ENCODE measurements at places on chromosomes 16 and 17.

GRCh38 chr17:56034197-56034635 is 119.1 kb upstream of the ANKFN1 start:
- DNase-seq: no peak

DNA sequence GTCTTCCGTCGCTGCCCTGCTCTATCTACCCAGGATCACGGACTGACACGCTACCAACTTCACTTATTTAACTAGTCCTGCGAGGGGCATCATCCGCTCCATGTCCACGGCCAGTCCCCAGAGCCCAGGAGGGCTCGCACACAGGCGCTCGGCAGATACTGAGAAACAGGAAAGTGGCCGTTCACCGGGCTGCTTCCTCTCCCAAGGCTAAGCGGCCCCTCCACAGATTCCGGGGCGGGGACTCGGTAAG is 388 bp downstream of the OXLD1 start:
- no peak for DNase-seq

- DNase-seq: no peak
Measured at GRCh38 chr16:7304958-7305357, 27.7 kb upstream of the RBFOX1 start.

GRCh38 chr16:20611975-20612481 is 35.9 kb upstream of the ACSM2B start:
- DNase-seq: no peak

DNA sequence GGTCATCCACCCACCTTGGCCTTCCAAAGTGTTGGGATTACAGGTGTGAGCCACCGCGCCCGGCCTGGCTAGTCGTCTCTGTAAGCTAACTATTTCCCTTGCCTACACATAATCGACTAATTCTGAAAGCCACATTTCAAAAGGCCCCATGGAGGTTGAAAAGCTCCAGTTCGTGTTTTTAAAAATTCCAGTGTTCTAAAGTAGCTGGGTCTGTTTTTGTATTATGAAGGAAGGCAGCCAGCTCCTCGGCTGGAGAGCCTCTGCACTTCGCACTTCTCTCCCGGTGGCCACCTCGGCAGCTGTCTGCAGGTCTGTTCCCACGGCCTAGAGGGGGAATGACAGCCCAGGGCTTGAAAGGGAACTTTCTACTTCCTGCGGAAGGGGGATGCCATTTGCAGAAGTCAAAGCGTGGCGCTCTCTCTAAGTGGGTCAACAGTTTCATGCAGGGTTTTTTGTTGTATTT is 16.9 kb downstream of the HASPIN start:
- peak; percentile 63 for DNase-seq

GRCh38 chr17:36862116-36862920 is 75.0 kb upstream of the LHX1 start:
- DNase-seq: no peak

- DNase-seq: no peak
Measured at GRCh38 chr16:75732871-75733270, 6.6 kb upstream of the CPHXL start.

DNA sequence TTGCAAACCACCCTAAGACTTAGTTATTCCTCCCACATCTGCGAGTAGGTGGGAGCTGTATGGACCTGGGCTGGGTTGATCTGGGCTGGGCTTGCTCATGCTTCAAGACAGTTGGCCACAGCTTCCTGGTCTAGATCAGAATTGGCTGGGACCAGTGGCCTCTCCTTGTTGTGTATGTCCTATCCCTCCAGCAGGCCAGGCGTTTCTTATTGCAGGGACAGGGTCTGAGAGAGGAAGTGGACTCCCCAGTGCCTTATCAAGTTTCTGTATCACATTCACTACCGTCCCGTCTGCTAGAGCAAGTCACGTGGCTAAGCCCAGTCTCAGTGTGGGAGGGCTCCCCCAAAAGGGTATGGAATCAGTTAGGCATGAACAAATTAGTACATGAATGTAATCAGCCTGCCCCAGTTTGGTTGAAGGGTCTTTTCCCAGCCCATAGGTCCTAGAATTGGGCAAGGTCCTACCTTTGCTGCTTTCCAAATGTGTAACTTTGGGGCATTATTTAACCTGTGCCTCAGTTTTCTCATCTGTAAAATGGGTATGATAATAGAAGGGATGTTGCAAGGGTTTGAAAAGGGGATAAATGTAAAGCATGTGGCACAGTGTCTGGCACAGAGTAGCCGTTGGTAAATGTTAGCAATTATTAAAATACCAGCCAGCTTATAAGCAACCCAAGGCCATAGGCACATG is 36.0 kb downstream of the NKD1 start:
- DNase-seq: no peak

GRCh38 chr16:35626041-35626440 is 2166.6 kb downstream of the TP53TG3F start:
- DNase-seq: no peak

- no peak for DNase-seq
Measured at GRCh38 chr17:77327181-77327565, 186.4 kb downstream of the SEC14L1 start.

DNA sequence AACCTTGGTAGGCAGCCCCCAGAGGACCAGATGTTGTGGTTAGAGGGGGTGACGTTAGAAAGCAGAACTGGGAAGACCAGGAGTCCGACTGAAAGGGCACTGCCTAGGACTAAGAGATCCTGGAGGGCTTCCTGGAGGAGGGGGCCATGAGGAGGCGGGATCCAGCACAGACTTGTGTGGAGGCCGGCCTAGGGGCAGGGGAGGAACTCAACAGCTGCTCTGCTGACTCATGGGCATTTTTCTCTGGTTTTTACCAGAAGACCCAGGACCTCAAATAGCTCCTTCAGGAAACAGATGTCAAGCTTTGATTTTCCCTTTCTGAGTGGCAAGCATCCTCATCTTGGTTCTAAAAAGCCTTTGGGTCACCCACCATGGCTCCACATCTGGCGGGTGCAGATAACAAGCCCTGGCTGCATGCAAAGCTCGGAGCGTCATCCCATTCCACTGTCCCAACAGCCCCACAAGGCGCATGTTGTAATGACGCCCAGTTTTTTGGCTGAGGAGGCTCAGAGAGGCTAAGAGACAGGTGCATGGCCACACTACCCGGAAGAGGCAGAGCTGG is 29.0 kb downstream of the IL21R start:
- peak; percentile 30 for DNase-seq

DNA sequence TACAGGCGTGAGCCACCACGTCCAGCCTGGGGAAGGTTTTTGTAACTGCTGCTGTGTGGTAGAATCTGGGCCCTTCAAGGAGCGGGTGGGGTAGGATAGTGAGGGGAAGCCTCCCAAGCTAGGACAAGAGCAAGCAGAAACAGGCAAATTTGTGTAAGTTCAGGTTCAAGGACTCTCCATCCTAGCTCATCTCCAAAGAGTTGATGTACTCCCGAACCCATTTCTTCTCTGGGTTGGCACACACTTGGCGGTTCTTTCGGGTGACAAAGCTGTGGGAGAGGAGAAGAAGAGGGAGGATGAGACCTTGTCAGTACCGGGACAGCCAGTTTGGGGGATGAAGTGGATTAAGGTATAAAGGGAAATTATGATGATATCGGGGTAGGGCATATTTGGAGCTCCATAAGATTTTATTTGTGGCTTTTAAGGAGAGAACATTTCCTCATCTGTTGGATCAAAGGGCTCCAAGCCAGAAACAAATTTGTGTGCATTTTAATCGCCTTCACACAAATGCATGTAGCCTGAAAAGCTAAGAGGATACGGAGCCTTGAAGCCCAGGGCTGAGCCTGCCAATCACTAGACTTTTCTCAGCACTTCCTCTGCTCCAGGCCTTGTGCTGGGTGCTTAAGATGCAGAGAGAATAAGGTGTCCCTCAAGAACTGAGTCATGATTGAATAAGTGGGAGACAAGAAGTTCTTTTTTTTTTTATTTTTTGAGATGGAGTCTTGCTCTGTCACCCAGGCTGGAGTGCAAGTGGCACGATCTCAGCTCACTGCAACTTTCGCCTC is 3.7 kb upstream of the HEATR9 start:
- DNase-seq: no peak

- no peak for DNase-seq
Measured at GRCh38 chr17:56030009-56030624, 123.2 kb upstream of the ANKFN1 start.

DNA sequence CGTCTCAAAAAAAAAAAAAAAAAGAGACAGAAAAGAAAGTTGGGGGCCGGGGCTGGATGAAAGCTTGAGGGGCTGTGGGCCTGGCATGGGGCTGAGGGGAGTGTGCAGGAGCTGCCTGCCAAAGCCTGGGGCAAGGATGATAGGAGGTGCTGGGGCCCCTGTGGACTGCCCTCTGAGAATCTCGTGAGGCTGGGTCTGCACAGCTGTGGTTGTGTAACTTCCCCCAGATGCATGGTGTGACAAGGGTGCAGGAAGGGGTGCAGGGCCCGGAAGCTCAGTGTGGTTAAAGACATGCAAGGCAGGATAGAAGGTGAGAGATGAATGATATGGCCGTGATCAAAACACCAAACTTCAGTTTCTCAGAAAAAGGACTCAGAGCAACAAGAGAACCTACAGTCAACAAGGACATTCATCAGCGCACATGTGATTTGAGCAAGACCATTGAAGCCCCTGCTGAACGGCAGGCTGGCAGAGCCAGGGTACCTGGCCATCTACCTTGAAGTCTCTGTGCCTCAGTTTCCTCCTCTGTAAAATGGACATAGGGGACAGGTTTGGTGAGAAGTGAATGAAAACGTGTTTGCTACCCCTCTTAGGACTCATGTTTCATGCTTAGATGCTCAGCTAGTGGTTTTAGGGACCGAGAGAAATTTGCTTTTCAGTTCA is 9.6 kb downstream of the IL32 start:
- DNase-seq: peak; percentile 88

GRCh38 chr17:67845374-67845773 is 20.1 kb downstream of the BPTF start:
- no peak for DNase-seq

DNA sequence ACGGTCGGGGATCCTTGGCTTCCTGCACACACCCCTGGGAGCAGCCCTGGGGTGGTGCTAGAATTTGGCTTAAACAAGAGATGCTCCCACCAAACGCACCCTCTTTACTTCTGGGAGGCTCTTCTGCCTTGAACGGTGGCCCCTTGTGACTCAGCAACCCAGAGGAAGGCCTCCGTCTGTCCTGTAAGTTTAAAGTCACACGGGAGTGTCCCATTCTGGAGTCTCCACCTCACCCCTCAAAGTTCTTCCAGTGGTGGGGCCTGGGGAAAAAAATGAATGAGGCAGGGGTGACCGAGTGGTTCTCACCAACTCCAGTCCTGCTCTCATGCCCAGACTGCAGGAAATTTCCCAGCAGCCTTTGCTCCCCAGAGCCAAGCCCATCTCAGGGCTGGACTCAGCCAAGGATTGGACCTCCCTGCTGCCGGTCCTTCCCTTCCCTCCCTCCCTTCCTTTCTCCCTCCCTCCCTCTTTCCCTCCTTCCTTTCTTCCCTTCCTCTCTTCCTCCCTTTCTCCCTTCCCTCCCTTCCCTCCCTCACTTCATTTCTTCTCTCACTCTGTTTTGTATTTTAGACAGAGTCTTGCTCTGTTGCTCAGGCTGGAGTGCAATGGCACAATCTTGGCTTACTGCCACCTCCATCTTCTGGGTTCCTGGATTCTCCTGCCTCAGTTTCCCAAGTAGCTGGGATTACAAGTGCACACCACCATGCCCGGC is 11.4 kb downstream of the ITGAD start:
- DNase-seq: no peak

GRCh38 chr16:78574571-78574970 is 475.1 kb downstream of the WWOX start:
- no peak for DNase-seq

DNA sequence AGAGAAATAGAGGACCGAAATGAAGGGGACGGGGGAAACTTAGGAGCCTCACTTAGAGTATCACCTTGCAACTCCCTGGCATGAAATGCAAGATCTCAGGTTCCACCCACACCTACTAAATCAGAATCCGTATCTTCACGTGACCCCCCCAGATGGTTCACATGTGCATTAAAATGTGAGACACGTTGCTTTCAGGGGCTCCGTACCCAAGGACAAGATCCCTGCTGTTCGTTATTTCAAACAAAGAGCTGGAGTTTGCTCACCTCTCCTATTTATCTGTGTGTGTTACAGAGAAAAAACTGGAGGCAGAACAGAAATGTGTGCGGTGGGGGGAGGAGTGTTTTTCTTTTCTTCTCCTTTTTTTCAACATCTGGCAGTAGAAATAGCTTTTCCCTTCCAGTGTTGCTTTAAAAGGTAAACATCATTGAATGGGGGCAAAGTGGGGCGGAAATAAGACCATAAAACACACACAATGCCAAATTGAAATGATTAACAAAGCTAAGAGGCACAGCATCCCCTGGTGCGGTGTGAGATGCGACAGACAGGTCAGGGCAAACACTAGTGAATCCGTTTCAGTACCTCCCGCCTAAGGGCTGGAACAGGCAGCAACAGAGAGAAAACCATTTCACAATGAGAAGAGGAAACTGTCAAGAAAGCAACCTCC is 145.4 kb downstream of the SOX9 start:
- DNase-seq: no peak

- DNase-seq: no peak
Measured at GRCh38 chr16:57970970-57971369, at the start of gene CNGB1. CNGB1 (minus strand) TSS chr16:57971128; CDS start chr16:57967286, 3,842 bp downstream.

DNA sequence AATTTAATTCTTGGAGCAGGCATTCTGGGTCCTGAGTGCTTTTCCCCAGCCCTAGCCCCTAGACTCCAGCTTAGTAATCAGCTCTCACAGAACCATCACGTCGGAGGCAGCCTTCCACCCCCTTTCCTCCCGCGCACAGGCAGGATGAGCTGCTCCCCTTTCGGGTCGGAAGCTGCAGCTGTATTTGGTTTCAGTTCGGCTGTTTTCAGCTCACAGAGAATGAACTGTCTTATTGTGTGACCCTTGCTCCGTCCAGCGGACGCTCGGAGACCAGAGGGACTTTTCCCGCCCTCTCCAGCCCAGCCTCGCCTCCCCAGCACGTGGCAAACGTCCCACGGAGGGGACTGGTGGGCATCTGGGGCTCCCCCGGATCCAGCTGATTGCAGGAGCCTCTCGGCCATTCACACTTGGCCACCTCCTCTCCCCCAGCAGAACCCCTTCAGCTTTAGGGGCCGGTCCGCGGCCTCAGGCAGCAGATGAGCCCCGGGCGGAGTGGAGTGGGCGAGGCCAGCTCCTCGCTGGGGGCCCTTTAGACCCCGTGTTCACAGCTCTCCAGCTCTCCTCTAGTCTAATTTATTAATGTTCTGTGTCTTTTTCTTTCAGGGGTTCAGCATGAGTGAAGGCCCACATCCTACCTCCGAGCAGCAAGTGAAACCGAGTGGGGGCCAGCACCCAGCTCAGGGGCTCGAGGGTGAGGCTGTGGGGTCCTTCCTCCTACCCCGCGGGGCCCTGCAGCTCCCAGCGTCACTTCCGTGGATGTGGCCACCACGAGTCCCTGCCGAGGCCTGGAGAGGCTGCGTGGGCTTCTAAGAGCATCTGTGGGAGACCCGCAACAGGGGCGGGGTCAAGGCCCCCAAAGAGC is 863 bp upstream of the UTS2R start:
- DNase-seq: no peak

DNA sequence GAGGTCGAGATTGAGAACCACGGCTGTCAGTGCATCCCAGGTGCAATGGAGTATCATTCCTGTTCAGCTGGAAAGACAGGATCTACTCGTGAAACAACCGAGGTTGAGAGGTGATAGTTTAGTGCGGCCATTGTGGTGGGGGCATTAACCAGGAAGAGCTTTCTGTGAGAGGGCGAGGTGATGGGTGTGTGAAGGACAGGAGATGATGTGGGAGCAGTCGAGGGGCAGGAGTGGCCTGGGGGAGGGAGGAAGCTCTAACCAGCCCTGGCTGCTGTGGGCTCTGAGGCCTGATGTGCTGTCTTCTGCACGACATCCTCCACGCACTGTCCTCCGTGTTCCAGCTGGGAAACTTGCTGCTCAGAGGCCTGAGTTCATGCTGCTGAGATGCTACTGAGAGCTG is 22.0 kb downstream of the GOSR2 start:
- no peak for DNase-seq
